ENCODE measurements at places on chromosomes 6 and 20.

DNA sequence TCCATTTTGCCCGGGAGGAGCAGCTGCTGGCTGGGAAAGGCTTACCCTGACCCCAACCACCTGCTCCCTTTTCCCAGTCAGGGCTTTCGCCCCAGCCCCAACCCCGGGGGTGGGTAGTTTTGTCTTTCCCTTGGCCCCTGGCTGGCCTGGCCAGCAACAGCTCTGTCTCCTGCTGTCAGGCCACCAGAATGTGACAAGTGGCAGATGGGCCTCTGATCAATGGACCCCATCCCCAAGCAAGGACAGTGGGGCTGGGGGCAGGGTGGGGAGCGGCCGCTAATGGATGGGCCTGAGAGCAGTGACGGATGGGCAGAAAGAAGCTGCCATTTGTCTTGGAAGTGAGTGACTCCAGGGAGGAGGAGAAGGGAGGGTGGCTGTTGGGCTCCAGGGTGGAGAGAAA, 121.6 kb downstream of the DHX35 start:
- no peak for DNase-seq

DNA sequence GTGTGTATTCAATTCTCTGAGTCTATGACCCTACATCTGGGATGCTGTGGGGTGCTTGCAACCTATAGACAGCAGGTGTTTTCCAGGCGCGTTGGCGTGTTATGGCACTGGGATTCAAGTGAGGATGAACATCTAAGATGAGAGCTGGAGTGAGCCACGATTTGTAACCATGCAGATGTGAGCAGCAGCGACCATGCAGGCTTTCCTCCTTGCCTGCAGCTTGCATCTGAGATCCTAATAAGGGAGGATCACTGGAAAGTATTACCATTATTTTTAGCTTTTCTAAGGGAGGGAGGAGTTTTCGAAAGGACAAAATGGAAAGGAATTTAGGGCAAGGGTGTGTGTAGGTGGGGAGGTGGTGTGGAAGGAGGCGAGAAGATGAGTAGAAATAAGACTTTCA, 216.7 kb downstream of the ATXN1 start:
- no peak for DNase-seq

GRCh38 chr6:99613705-99614429, 7.2 kb downstream of the PRDM13 start:
- no peak for DNase-seq

- DNase-seq = no peak
These were observed 2.0 kb downstream of the EDEM2 start for GRCh38 chr20:35145141-35145564.

DNA sequence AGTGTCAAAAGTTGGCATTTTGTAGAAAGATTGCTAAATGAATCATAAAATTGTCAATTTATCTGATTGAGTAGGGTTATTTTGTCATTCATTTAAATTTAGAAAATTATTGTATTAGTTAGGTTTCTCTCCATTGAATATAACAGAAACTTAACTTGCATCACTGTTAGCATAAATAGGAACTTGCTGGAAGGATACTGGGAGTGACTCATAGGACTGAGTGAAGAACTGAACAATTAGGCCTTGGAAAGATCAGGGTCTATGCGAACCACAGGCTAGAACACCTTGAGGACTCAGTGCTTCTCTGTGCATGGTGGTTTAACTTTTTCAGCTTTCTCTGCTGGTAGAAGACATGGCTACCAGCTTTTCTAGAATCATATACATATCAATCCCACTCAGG, 67.7 kb upstream of the IFNGR1 start:
- no peak for DNase-seq

DNA sequence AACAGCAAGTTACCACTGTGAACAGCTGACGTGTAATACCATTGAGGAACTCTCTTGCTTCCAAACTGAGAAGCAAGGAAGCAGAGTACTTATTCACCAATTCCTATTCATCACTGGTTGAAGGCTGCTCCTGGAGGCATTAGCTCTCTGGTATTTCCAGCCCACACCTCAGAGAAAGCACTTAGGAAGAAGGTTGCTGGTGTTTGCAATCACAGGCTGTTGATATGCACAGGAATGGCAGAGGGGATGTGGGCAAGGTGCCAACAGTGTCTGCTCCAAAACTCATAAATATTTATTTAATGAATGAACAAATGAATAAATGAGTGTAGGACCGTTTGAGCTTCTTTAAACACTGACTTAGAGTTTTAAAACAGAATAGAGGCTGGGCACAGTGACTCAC, 6.9 kb upstream of the RRBP1 start:
- no peak for DNase-seq

DNA sequence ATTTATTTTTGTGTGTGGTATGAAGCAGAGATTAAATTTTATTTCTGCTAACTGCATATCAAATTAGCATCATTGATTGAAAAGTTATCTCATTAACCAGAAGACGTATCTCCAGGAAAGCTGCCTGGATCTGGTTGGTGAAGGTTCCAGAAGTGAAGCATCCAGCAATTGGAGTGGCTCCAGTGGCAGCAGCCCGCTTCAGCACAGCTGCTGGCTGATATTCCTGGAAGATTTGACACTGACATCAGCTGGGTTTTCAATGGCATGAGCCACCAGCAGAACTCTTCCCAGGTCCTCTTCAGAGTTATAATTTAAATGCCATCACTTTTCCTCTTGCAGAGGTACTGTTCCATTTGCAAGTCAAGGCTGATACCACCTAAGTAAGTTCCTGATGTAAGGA, 363.5 kb downstream of the BCKDHB start:
- no peak for DNase-seq

- DNase-seq = no peak
These were observed 248.5 kb downstream of the HAO1 start for GRCh38 chr20:7691647-7692269.

DNA sequence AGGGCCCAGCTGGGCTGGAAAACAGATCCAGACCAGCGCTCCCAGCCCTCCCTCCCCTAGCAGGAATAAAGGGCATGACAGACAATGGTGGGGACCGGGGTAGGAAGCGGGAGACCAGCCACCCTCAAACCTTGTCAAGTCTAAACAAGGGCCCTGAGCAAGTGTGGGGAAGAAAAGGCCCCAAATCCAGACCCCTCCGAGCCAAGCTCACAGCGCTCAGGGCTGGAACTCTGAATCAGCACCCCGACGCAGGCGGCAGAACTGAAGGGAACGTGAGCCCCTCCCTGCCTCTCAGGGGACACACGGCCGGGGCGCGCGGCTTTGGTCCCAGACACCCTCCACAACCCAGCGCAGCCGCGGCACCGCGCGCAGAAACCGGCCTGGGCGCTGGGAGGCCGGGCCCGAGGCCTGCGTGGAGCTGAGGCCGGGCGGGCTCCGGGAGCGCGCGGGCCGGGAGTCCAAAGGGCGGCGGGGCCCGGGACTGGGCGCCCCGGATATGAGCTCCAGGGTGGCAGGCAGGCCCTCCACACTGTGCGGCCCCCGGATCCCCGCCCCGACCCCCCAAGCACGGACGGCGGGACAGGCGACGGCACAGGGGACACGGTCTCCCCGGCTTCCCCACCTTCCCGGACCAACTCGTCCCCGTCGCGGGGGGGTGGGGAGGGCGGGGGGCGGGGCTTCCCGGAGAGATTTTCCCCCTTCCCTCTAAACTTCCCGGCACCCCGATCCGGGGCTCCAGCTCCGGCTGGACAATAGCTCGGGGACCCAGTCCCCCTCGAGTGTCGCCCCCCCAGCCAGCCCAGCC, 641 bp downstream of the TEAD3 start:
- no peak for DNase-seq

GRCh38 chr20:63580796-63581461, 6.9 kb upstream of the HELZ2 start:
- DNase-seq = no peak

- DNase-seq = no peak
These were observed 2.4 kb downstream of the CST9 start for GRCh38 chr20:23603321-23603720.

- DNase-seq = no peak
These were observed 3.2 kb downstream of the RBM38 start for GRCh38 chr20:57394121-57395082.

DNA sequence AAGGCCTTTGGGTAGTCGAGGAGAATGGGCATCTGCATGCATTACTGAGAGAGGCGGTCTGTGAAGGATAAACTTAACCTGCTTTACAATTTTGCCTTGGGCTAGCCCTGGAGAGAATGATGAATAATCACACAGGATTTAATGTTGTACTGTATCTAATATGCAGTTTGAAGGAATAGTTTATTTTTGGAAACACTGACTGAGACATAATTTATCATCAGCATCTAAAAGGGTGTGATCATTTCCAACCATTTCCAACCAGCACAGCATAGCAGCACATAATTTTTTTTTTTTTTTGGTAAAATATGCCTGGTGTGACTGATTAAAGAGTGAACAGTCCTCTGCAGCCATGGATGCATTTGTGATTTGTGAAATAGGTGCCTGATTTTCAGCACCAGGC, 519.5 kb downstream of the PHF3 start:
- DNase-seq = no peak

DNA sequence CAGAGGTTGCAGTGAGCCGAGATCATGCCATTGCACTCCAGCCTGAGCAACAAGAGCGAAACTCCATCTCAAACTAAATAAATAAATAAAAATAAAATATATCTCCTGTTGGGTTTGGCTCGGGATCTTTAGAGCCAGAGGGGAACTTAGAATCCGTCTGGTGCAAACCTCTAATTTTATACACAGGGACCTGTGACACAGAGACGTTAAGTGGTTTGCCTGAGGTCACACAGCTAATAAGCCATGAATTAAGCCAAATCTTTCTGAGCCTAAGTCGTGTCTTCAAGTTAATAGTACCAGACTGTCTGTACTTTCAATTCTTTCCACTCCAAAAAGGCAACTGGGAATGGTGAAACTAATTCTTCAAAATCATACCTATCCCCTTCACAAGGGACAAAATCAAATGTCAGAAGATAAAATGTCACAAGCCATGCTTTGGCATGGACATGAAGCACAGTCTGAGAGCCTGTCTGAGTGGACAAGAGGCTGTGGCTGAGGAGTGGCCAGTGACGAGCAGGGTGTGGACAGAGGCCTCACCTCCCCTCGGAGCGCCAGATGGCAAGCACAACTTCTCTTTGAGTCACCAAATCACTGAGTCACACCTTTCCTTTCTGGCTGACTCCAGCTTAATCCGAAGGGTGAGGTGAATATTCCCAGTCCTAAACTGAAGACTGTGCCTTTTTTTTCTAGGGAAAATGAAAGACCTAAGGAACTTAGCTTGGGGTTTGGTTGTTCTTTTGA, 177.4 kb downstream of the TFAP2A start:
- no peak for DNase-seq

- no peak for DNase-seq
These were observed 215.1 kb downstream of the DLL1 start for GRCh38 chr6:170075659-170076223.

- DNase-seq = no peak
These were observed 4.0 kb downstream of the VARS1 start for GRCh38 chr6:31791324-31792089.

- no peak for DNase-seq
These were observed 6.7 kb upstream of the ACSS1 start for GRCh38 chr20:25064561-25065071.

DNA sequence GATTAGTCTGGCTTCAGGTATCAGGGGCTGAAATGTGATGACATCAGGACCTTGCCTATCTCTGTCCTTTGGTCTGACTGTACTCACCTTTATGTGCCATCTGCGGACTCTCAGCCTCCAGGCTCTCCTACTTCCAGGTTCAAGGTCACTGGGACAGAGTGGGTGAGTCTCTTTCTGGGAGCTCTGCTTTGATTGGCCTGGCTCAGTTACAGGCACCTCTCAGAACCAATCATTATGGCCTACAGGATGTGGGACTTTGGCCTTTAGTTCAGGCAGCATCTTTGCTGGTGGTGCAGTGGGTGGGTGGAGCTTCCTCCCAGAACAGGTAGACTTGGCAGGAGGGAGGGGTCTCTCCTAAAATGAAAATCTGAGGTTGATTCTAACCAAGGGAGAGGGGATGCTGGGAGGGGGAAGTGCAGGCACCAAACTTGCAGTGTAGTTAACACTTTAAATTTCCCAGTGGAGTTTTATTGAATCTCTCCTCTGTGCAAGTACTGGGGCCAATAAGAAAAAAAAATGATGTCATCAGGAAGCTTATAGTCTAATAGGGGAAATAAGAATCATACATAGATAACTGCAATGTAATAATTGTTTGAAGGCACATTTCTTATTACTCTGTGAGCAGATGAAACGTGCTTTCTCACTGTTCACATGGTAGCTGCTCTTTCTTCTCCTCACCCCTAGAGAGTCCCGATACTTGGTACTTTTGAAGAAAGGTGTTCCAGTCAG, 53.4 kb downstream of the SLC24A3 start:
- DNase-seq = no peak

GRCh38 chr6:156511570-156511969, 265.6 kb upstream of the ARID1B start:
- no peak for DNase-seq

GRCh38 chr6:16758163-16758975, 2.9 kb downstream of the ATXN1 start:
- DNase-seq = no peak

GRCh38 chr6:107658920-107659865, 164.9 kb downstream of the SCML4 start:
- no peak for DNase-seq

DNA sequence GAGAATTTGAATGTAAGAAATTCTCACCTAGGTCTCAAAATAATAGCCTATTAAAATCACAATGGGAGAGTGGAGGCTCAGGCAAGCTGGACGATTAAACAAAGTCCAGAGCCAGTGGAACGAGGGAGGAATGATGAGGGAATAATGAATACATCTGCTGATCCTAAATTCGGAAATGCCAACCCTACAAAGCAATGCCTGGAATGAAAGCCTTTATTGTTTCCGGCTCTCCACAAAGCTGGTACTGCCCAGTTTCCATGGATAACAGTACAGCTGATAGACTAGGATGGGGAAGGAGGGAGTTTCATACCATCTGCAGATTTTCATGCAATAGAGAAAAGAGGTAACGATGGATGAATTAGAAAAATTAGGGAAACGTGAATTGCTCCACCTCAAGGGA, 356.1 kb downstream of the CBLN4 start:
- no peak for DNase-seq

DNA sequence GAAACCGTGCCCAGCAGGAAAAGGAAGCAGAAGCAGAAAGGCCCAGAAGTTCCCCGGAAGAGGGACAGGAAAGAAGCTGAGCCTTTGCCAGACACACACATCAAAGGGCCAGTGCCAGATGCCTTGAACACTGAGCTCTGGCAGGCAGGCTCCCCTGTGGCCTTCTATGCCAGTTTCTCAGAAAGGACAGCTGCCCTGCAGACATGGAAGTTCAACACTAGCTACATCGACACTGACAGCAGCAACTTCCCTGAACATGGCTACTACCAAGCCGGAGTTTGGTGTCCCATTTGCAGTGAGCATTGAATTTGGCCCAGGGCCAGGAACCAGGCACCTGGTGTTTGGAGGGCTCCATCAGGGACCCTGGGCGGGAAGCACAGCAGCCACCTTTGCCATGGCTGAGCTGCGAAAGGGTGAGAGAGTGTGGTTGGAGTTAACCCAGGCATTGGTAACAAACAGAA, 8.0 kb upstream of the RAET1E start:
- no peak for DNase-seq

Data from activated naive CD4-positive, alpha-beta T cell (primary cell).